Coronary artery (tissue), 2 donors: ENCODE measurements at places on chromosomes 6 and 20.

DNA sequence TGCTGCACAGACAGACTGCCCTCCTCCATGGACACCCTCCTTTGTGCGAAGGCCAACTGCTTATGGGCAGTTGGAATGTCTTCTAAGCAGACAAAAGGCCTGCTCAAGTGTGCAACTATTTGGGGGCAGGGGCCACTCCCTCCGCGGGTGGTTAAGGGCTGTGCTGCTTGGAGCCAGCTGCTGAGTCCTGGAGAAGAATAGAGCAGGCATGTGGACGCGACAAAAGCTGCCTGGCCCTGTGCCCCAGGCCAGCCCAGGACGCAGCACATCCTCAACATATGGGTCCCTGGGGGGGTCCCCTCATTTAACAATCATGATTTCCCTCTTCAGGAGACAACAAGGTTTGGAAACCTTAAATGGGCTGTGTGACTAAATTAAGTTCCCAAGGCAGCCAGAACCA, 45.5 kb upstream of the ENTPD6 start:
- DNase-seq: no peak

DNA sequence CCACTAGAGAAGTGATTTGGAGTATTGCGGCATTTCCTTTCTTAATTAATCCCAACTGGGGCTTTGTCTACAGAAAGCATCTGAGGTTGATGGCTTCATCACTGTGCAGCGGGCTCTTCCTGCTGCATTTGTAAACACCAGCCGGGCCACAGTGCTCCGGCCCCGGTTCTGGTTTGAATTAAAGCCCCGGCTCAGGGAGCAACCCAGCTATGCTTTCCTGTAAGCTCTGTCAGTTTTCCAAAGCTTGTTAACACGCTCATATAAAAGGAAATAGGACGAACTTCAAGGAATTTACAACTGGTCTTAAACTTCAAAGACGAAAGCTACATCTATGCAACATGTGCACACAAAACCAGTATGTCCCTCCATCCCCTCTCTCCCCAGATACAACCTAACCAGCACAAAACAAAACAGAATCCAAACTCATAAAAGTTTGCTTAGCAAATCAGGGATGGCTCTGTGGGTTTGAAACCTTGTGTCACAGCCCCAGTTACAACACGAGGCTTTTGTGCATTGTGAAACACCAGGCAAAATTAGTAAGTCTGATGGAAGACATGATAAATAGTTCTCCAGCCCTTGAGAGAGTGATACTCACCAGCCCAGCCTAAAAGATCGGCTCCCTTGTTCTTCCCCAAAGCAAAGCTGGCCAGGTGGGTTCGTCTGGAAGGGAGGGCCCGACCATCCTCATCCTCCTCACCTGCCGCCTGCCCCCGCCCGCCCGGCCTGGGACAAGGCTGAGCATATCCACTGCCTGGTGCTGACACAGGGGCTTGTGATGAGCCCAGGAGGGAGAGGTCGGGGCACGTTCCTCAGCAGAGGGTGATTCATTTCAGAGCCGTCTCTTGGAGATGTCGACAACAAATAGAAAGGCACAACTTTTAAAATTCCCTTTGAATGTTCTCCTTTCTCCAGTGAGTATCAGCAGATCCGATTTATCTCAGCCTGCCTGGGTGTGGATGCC, 197.9 kb downstream of the TFAP2C start:
- DNase-seq: no peak

GRCh38 chr6:137919502-137919823, 52.4 kb downstream of the TNFAIP3 start:
- no peak for DNase-seq

DNA sequence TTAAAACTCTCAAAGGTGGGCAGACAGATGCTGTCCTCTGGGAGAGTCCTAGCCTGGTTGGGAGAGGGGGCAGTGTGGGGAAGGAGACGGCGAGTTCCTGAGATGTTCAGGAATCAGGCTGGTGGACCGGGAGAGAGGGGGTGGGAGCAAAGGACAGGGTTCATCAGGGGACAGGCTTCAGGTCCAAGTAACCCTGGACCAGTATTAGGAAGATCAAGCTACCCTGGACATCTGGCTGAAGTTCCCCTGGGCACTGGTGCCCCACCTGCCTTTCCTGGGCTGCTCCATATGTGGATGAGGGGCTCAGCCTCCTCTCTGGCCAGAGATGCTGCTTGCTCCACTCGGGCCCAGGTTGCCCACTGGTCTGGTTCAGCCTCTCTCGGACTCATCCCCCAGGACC, 1.1 kb upstream of the IP6K3 start:
- no peak for DNase-seq

DNA sequence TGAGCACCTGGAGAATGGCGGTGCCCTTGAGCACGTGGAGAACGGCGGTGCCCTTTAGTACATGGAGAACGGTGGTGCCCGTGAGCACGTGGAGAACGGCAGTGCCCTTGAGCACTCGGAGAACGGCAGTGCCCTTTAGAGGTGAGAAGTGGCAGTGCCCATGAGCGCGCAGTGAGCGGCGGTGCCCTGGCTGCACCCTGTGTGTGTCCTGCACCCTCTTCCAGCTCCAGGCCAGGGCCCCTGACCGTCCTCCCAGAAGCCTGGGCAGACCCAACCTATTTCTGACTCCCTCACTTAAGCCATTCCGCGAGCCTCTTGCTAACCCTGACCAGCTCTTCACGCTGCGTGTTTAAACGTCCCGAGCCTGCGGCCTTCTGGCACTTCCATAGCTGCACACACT, 151.3 kb downstream of the DLL1 start:
- DNase-seq: peak; percentile 55

GRCh38 chr6:144284783-144285547, at the start of gene UTRN:
TSS of gene UTRN (plus strand) at chr6:144285335. CDS start at chr6:144291829, 6,494 bp downstream.
- DNase-seq: peak; percentile 90

GRCh38 chr20:35333606-35334005, 41.4 kb upstream of the FAM83C start:
- DNase-seq: no peak

- DNase-seq: no peak
Measured at GRCh38 chr6:33177552-33178446, 14.5 kb downstream of the COL11A2 start.

GRCh38 chr20:62834967-62835730, 18.3 kb downstream of the COL9A3 start:
- peak; percentile 68 for DNase-seq

DNA sequence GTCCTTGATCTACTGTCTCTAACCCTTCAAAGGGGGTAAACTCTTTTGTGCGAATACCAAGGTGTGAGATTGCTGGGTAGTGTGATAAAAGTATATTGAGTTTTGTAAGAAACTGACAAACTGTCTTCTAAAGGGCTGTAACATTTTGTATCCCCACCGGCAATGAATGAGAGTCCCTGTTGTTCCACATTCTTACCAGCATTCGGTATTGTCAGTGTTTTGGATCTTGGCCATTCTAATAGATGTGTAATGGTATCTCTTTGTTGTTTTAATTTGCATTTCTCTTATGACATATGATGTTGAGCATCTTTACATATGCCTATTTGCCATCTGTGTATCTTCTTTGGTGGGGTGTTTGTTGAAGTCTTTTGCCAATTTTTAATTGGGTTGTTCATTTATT, 1090.7 kb downstream of the KIF16B start:
- DNase-seq: no peak

- DNase-seq: peak; percentile 87
Measured at GRCh38 chr6:139219271-139219729, 72.5 kb downstream of the TXLNB start.

- no peak for DNase-seq
Measured at GRCh38 chr6:169689287-169689686, 12.5 kb downstream of the WDR27 start.

- no peak for DNase-seq
Measured at GRCh38 chr20:8036771-8037170, 17.2 kb upstream of the TMX4 start.

DNA sequence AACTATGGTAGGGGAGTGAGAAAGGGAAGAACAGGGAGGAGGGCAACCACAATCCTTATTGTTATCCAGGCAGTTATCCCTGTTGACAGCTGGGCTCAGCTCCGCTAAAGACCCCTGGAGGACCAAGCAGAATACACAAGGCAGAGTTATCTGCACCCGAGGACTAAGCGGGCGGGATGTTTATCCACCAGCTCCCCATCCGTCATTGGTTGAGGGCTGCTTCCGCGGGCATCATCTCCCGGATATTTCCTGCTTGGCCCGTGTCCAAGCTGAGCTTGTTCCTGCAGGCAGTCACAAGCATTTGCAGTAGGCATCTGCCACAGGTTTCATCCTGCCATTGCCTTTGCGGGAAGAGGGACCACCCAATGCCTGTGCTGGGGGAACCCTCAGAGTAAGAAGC, 102.1 kb downstream of the DLGAP4 start:
- no peak for DNase-seq

DNA sequence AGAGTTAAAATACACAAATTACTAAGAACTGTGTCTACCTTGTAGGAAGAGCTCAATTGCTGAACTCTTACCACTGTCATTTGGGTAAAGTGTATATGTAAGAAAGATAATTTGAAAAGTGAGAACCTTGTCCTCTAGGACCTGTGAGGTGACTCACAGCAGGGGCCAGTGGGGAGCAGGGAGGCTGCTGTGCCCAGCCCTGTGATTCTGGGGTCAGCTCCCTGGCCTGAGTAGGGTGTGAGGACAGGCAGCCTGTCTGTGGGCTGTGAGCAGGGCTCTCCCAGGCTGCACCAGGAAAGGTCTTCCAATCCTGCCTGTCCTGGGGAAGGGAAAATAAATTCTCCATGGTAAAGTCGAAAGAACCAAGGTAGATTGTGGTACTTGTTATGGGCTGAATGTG, 27.3 kb upstream of the SIRPG start:
- no peak for DNase-seq

DNA sequence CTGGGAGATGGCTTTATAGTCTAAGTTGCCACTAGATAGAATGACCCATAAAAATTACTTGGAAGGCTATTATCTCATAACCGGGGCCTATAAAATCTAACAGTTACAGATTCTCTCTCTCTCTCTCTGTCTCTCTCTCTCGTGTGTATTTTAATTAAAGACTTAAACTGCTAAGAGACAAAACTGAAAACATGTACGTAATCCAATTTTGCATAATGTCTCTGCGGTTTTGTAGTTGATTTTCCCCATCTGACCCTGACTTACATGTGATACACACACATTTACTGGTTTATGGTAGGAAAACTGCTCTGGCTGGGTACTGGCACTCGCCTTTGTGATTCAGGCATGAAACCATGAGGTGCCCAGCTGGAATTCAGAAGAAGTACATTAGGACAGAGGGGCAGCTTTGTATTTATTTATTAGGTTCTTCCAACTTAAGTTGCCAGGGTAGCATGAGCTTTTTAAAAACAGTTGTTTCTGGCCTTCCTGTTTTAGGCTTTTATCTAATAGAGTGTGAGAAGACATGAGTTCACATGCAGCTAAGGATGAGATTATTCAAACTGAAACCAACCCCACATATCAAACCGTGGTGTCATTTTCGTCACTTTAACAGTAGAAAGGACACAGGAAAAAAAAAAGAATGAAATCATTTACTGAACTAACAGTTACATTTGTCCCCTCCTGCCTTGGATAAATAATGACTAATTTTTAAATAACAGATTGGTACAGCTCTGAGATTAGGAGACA, 182.5 kb downstream of the GMPR start:
- no peak for DNase-seq

- no peak for DNase-seq
Measured at GRCh38 chr6:16184129-16184528, 54.3 kb upstream of the GMPR start.

GRCh38 chr6:25329161-25329817, 50.1 kb downstream of the CARMIL1 start:
- no peak for DNase-seq

GRCh38 chr20:19540392-19540791, 217.7 kb upstream of the RIN2 start:
- DNase-seq: no peak

GRCh38 chr20:1214838-1215261, 11.0 kb upstream of the RAD21L1 start:
- DNase-seq: no peak

DNA sequence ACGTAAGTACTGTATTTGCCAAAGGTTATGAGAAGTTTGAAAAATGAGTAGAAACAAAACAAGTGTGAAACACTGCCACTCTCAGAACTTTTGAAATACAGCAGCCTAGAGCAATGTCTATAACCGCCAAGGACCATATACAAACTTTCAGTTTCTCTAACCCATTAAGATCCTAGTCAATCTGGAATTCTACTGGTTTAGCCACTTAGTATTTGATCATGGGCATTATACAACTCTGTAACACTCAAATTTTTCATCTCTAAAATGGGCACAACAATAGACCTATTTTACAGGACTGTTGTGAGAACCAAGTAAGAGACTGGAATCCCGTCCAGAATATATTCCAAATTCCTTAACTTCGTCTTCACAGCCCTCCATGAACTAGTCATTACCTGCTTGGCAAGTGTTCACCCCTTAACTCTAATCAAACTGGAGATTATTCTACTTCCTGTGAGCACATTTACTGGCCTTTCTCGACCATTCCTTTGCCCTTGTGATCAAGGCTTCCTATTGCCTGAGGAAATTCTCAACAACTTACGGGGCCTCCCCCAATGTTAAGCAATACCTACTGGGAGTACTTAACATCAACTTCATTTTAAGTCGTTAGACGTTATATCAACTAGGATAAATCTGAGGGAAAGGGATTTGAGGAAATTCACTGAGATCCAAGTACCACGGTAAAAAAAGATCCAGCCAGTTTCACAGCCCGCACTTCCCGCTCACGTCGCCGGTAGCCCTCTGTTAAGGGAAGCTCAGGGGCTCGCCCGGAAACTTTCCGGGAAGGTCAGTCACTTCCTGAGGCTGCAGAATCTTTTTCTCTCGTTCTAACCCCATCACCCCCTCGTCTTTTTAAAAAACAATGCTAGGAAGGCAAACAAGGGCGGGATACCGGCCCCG, 1.1 kb downstream of the EIF2S2 start:
- peak; percentile 77 for DNase-seq

DNA sequence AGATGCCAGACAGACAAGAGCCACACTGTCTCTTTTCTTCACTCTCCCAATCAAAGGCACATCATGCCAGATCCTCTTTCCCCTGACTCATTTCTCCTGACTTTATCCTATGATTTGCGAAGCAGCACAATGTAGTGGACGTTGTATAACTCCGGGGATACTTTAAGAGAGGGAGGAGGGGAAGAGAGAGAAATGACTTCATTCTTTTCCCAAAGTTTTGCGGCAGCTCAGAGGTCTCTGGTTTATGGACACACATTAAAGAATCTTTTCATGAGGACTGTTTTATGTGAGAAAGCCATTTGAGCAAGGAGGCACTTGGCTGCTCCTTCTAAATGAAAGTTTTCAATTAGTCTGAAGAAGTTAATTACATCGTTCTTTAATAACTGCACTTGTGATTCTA, 75.1 kb upstream of the MC3R start:
- no peak for DNase-seq

- DNase-seq: no peak
Measured at GRCh38 chr6:32254761-32255198, 30.9 kb upstream of the NOTCH4 start.

GRCh38 chr20:38764567-38765318, 16.5 kb downstream of the ACTR5 start:
- peak; percentile 22 for DNase-seq

- no peak for DNase-seq
Measured at GRCh38 chr6:89562093-89562973, 76.2 kb downstream of the LYRM2 start.

- DNase-seq: no peak
Measured at GRCh38 chr6:10759312-10759839, 11.8 kb downstream of the TMEM14B start.
